ENCODE measurements at places on chromosomes 2 and 18. TPM values are rescaled to one million over a fixed set of nuclear protein-coding genes. Genes with fewer than 3 reads are reported as not detected.

Gene DUSP2
- 0.52 TPM for polyA plus RNA-seq

Gene NPHP1
- polyA plus RNA-seq, result 8.2 TPM

GRCh38 chr18:13318731-13319501 is 100.4 kb downstream of the LDLRAD4 start:
- H3K27me3 ChIP-seq, result no peaks in the 10 kb centered on the region
- no peaks in the 10 kb centered on the region for H3K4me1 ChIP-seq
- no peaks in the 10 kb centered on the region for H3K36me3 ChIP-seq

GRCh38 chr2:175926272-175926671 is 75.8 kb downstream of the LNPK start:
- H3K27me3 ChIP-seq, result no peaks in the 10 kb centered on the region
- H3K27ac ChIP-seq, result no peak overlapping the region
- H3K4me3 ChIP-seq, result no peak overlapping the region
- no peak for DNase-seq
- H3K36me3 ChIP-seq, result no peaks in the 10 kb centered on the region

Gene DYNC1I2
- 82.4 TPM for polyA plus RNA-seq

DNA sequence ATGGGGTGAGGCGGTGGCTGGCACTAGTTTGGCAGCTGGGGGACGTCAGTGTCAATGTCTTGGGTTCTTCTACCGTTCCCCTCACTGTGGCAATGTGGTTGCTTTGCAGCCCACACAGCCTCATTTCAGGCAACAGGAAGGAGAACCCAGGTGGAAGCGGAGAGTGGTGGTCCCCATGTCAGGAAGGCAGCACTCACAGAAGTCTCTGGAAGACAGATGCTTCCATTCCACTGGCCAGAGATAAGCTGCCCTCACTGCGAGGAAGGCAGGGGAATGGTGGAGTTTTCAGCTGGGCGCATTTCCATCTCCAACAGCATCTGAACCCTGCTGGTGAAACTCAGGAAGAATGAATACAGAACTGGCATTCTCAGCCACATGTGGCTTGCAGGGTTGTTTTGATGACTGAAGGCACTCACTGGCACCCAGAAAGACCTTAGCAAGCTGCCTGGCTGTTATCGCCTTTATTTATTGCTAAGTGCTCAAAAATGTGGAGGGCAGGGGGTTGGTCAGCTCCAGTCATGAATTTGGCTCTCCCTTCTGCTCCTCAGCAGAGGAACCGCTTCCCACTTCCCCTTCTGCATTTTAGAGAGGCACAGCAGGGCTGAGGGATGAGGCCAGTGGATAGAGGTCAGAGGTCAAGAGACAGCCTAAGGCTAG is 19.4 kb downstream of the KCNIP3 start:
- no peaks in the 10 kb centered on the region for H3K36me3 ChIP-seq
- no peaks in the 10 kb centered on the region for H3K4me1 ChIP-seq
- H3K27me3 ChIP-seq, result no peaks in the 10 kb centered on the region
- no peak overlapping the region for H3K27ac ChIP-seq
- DNase-seq, result no peak

DNA sequence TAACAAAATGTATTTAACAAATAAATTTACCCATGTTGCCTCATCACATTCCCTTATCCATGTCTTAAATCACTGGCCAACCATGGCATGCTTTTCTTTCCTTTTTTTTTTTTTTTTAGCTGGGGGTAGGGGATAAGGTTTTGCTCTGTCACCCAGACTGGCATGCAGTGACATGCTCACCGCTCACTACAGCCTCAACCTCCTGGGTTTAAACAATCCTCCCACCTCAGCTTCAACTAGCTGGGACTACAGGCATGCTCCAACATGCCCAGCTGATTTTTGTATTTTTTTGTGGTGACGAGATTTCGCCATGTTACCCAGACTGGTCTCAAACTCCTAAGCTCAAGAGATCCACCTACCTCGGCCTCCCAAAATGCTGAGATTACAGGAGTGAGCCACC is 266.4 kb downstream of the THSD7B start:
- H3K4me3 ChIP-seq, result no peak overlapping the region
- H3K27ac ChIP-seq, result no peak overlapping the region
- no peak for DNase-seq
- no peaks in the 10 kb centered on the region for H3K27me3 ChIP-seq

Gene ITGA4
- 1.1 TPM for polyA plus RNA-seq

GRCh38 chr2:134292514-134292913 is 38.6 kb downstream of the MGAT5 start:
- peaks cover 2% of the 10 kb centered on the region for H3K27me3 ChIP-seq
- H3K27ac ChIP-seq, result no peak overlapping the region
- H3K36me3 ChIP-seq, result no peaks in the 10 kb centered on the region
- H3K4me3 ChIP-seq, result no peak overlapping the region

DNA sequence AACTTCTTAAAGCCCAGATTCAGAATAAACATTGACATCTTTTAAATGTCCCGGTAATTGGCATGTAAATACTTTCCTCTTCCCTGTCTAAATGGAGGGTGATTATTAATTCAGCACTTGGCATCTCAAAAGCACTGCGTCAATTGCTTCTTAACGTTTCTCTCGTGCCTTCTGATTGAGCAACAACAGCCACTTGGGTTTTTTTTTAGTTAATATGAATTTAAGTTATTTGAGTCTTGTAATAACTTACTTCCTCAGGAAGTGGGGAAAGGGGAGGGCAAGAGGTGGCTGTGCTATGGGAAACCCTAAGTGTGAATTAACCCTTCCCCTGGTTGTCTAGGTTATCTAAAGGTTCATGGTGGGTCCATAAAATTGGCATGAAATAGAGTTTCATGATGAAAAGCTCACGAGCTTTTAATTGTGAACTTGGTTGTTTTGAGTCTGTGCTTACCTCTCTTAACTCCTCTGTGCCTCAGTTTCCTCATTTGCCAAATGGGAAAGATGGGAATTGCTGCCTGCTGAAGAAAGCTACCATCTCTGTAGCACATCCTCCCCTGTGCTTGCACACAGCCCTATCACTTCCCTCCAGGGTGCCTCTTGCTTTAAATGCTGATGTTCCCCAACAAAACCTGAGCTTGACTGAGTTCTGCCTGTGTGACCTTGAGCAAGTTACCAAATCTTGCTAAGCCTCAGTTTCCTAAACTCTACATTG is 126.3 kb upstream of the BCL2L11 start:
- no peak overlapping the region for H3K4me3 ChIP-seq
- H3K27me3 ChIP-seq, result no peaks in the 10 kb centered on the region
- H3K27ac ChIP-seq, result no peak overlapping the region
- no peaks in the 10 kb centered on the region for H3K36me3 ChIP-seq

DNA sequence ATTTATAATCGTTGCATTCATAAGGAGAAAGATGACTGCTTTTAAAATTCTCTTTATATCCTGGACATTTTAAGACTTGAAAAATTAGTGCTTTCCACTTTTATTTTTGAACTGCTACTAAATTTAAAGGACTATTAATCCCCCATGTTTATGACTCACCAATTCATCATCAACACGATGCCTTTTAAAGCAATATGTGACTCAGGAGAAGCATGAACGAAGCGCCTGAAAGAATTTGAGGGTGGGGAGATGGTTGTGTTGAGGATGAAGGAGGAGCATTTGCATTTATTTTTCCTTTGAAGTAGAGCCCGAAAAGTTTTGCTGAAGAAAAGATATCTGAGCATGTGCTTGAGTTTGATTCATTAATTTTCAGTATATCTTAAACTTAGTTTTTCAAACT is 192.2 kb upstream of the LRRTM1 start:
- H3K36me3 ChIP-seq, result no peaks in the 10 kb centered on the region
- no peaks in the 10 kb centered on the region for H3K4me1 ChIP-seq
- no peaks in the 10 kb centered on the region for H3K27me3 ChIP-seq
- H3K4me3 ChIP-seq, result no peak overlapping the region

DNA sequence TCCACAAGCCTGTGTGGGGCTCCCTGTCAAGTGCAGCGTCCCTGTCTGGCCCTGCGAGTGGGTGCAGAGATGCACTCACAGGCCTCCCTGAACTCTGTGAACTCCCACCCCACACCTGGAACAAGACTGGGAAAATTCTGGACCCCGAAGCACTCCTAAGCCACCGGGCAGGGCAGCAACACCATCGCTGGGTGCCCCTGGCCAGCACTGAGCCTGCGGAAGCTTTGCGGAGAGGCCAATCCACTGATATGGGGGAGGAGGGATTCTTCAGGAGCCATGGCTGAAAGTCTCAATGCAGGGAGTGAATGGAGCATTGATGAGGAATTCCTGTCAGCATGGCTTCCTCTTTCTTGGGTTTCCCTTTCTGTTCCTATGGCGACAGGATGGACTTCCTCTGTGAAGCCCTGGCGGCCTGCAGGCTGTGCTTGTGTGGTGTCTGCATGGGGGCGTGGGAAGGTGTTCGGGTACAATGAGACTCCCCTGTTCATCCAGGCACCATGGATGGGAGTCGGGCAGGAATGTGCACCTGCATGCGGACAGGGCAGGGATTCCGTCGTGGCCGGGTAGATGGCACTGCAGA is 15.1 kb downstream of the TRIB2 start:
- H3K27me3 ChIP-seq, result no peaks in the 10 kb centered on the region
- H3K27ac ChIP-seq, result no peak overlapping the region
- H3K4me1 ChIP-seq, result peaks cover 40% of the 10 kb centered on the region
- no peak overlapping the region for H3K4me3 ChIP-seq

Gene RAB6C
- not detected for polyA plus RNA-seq

DNA sequence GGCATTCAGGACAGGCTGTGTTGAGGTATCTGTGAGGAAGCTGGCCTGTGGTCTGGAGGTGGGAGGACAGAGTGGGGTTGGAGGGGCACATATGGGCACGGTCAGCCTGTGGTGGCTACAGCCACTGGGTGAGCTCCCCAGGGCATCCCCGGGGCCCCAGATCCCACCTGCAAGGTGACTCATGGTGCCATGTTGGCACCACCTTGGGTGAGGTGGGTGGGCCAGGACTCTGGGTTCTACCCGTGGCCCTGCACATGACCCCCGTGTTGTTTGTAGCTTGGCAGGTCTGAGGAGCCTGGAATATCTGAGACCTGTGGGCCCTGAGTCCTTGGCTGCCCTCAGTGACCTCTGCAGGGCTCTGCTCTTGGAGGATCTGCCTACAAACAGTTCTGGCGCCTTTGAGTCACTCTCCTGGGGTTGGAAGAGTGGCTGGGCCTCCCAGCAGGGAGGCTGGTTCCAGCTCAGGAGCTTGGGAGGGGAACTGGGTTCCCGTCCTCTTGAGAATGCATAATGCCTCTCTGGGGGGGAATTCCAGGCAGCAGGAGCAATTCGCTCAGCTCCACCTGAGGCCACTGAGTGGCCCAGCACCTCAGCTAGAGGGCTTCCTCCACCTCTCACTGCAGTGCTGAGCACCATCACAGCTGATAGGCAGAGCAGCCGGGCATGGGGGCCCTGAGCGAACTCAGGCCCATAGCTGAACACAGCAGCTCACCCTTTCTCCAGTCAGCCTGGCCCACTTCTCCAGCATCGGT is 105.1 kb downstream of the DYSF start:
- H3K27me3 ChIP-seq, result no peaks in the 10 kb centered on the region
- H3K4me3 ChIP-seq, result no peak overlapping the region
- H3K4me1 ChIP-seq, result no peaks in the 10 kb centered on the region

- H3K4me1 ChIP-seq, result no peaks in the 10 kb centered on the region
- H3K27ac ChIP-seq, result no peak overlapping the region
- H3K27me3 ChIP-seq, result no peaks in the 10 kb centered on the region
- DNase-seq, result no peak
These were observed 298.2 kb downstream of the CDCA7 start for GRCh38 chr2:173652767-173653431.

Gene AP1S3
- polyA plus RNA-seq, result 5.6 TPM

DNA sequence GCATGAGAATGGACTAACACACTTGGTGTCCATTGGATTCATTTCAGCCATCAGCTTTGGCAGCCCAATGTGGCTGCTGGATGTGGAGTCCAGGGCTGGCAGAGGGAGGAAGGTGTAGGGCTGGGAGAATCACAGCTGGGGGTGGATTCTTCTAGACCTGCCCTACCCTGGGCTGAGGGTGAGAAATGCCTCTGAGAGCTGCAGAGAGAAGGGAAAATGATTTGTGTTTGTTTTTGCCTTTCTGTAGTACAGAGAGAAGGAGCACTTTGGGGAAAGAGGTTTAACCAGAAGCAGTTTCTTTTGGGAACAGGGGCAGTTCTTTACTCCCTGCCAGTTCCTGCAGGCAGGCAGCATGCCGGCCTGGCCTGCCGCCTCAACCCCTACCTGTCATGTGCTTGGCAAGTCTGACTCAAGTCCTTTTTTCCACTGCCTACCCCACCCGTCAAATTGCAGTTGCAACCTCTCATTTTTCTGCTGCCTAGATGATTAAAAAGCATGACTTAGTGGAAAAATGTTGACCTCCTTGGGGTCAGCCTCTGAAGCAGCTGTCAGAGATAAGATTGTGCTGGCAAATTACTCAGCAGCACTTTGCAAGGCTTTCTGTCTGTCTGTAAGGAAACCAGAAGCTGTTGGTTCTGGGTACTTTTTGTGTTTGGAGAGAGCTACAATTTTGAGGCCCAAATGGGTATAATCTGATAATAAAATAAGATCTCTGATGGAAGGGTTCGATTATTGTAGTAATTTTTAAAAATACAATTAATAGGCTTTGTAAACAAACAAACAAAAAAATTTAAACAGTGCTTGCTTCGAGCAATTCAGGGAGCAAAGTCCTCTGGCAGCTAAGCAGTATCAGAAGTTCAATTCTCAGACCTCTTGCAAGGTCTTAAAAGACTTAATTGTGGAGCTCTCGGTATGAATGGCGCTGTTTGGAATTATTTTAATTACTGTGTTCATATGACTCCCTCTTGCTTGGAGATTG is 21.7 kb downstream of the LBH start:
- H3K4me1 ChIP-seq, result peaks cover 18% of the 10 kb centered on the region
- DNase-seq, result peak; percentile 59
- H3K27ac ChIP-seq, result no peak overlapping the region
- H3K4me3 ChIP-seq, result no peak overlapping the region
- H3K27me3 ChIP-seq, result no peaks in the 10 kb centered on the region
- no peaks in the 10 kb centered on the region for H3K36me3 ChIP-seq

DNA sequence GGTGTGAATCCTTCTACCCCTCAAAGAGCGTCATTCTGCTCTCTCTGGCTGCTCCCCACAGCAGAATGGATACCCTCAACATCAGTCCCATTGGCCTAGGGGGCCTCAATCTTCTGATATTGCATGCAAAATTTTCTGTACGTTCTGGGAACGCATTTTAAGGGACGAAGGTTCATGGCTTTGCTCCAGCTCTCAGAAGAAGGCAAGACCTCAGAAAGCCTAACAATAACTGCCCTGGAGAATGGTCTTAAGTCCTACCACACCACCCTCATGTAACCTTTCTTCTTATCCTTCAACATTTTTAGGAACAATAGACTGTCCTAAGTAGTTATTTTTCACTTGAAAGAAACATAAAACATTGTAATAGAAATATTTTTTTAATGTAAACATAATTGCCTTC is 212.6 kb downstream of the PRKCE start:
- H3K4me1 ChIP-seq, result peaks cover 8% of the 10 kb centered on the region
- H3K27ac ChIP-seq, result no peak overlapping the region
- no peaks in the 10 kb centered on the region for H3K27me3 ChIP-seq

- no peaks in the 10 kb centered on the region for H3K36me3 ChIP-seq
- no peak overlapping the region for H3K27ac ChIP-seq
- no peaks in the 10 kb centered on the region for H3K4me1 ChIP-seq
- H3K4me3 ChIP-seq, result no peak overlapping the region
- DNase-seq, result no peak
These were observed 215.1 kb downstream of the ALK start for GRCh38 chr2:29706171-29706720.

Data from ovary (tissue), 10 donors.